ENCODE measurements at places on chromosomes 16 and 17. TPM values are rescaled to one million over a fixed set of nuclear protein-coding genes. Genes with fewer than 3 reads are reported as not detected.

The PSME3 gene
- 41.0 TPM for total RNA-seq

The SNF8 gene
- 59.8 TPM for total RNA-seq

The GDE1 gene
- 37.6 TPM for total RNA-seq

The CNTNAP4 gene
- total RNA-seq: 46.6 TPM

The RGS11 gene
- 21.0 TPM for total RNA-seq

The HIC1 gene
- total RNA-seq: 3.1 TPM
